ENCODE measurements at places on chromosomes 16 and 17.
A peak's percentile ranks its signal among the peaks of the same experiment; 100 is the strongest.

- DNase-seq, result no peak
Measured at GRCh38 chr17:77266891-77267341, 126.1 kb downstream of the SEC14L1 start.

DNA sequence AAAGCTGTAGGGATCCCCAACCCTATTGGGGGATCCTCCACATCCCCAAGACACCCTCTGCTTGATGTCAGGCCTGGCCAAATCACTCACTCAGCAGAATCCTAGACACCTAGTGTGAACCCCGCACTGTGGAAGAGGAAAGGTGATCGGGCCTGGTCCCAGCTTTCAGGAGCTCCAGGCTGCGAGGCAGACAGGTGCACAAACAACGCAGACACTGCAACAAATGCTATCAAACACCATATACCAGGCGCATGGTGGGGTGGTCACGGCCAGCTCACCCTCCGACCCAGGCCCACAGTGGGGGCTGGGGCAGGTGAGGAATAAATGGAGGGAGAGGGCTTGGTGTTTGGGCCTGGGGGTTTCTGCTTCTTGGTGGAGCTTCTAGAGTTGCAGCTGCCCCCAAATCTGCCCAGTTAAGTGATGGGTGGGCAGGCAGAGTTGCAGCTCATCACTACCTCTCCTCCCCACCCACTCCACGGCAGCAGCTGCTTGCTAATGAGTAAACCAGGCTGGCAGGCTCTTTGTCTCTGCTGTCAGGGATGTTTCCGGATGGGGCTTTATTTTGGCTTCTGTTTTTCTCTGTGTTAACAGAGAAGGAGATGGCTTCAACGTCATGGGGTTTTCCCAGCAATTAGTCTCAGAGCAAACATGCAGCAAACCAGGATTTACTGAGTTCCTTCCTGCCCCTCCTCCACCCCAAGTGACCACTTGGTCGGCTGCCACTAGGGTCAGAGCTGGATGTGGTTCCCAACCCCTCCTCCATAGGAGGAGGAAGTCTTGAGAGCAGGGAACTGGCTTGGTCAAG is 46.6 kb downstream of the PECAM1 start:
- no peak for DNase-seq

DNA sequence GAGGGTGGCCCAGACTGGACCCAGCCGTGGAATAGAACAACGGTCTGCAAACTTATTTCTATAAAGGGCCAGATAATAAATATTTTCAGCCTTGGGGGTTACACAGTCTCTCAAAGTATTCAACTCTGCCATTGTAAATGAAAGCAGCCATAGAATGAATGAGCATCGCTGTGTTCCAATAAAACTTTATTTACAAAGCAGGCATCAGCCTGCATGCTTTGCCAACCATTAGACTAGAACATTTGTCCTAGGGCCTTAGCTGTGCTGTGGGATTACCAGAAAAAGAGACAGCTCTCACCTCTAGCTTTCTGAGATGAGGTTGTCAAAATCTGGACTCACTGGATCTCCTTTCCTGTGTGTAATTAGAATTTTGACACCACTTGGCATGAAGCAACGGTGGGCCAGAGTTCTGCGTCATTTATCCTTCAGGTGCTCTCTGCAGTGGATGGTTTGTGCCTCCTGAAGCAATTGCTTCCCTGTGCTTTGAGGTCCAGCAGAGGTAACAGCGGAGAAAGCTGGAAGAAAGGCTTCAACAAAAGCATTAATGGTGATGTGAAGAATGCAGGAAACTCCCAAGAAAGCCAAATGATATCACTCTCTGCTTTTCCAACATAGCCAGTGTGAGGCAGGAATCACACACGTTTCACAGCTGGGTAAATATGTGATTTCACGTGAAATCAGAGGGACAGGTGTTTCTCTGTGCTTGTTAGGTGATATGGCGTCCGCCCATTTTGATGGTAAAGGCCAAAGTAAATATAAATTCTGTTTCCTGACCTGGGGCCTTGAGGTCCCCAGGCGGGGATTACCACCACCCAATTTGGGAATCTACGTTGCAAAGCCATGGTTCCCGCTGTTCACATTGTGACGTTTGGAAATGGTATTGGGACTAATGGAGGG is 148.4 kb downstream of the PITPNC1 start:
- DNase-seq, result no peak

- DNase-seq, result peak; percentile 18
Measured at GRCh38 chr16:1645914-1646525, 32.1 kb upstream of the JPT2 start.

GRCh38 chr16:87723226-87723623 is 42.6 kb downstream of the KLHDC4 start:
- no peak for DNase-seq

GRCh38 chr17:57849163-57849873 is 526 bp downstream of the MRPS23 start:
- no peak for DNase-seq

- DNase-seq, result no peak
Measured at GRCh38 chr17:41793784-41794539, 7.5 kb upstream of the JUP start.

GRCh38 chr17:66835476-66835875 is 559 bp downstream of the CACNG5 start:
- no peak for DNase-seq
